ENCODE measurements at places on chromosomes 12 and 14.

DNA sequence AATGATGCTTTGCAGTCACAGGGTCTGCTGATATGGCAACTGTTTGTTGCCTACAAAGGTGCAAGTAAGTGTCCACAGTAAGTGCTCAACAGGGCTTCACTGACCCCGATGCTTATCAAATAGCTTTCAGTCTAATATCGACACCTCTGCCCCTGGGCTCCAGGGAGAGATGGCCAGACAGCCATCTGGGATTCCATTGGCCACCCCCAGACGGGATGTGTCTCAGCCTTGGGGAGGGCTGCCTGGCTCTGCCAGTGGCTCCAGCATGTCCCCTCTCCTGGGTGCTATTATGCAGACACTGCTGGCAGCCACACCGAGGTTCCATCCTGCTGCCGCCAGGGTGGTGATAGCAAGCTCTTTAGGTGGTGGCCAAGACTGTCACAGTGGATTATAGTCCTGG is 57.4 kb downstream of the DGLUCY start:
- DNase-seq = no peak

GRCh38 chr14:83994020-83994419 is 1535.9 kb upstream of the FLRT2 start:
- no peak for DNase-seq

DNA sequence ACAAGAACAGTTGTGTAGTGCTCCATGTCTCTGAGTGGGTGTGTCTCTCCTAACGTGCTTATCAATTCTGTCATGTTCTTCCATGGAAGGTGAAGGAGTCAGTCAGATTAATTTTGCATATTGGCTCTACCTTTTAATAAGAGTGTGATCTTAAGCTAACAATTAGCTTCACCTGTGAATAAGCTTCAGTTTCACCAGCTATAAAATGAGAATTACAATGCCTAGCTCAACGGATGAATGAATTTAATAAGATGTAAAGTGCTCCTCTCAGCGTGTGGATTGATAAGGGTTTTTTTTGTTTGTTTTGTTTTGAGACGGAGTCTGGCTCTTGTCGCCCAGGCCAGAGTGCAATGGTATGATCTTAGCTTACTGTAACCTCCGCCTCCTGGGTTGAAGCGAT is 32.7 kb downstream of the CCDC175 start:
- DNase-seq = no peak

DNA sequence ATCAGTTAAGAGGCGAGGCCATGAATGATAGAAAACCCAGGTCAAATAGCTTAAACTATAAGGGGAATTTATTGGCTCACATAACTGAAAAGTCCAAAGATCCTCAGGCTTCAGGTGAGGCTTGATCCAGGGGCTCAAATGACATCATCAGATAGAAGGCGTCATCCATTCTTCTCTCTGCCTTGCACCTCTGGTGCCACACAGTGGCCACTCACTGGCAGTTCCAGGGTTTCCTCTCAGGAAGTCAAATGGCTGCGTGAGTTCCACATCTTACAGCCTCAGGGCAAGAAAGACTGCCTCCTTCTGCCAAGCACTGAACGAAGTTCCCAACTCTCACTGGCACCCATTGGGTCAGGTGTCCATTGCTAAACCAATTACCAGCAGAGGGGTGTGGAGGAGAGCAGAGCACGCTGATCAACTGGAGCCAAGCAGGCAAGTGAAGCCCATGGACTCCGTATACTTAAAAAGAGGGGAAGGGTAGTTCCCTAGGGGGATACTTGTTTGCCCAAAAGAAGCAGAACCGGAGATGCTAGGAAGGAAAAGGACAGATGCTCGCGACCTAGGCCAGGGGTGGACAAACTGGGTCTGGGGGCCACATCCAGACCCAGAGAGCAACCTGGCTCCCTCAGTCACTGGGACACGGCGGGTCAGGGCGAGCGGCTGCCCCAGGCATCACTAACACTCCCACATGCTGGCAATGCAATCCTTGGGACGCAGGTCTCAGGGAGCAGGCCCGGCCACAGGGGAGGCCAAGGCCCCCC is 69.3 kb downstream of the SERPINA3 start:
- DNase-seq = no peak

All from stimulated activated CD4-positive, alpha-beta T cell treated with anti-CD3 and anti-CD28 coated beads, Interleukin-4, amount 100 ng/mL, for 4 hours (primary cell).